ENCODE measurements at places on chromosomes 16 and 17. TPM values are rescaled to one million over a fixed set of nuclear protein-coding genes. Genes with fewer than 3 reads are reported as not detected.

- H3K4me3 ChIP-seq: no peak overlapping the region
- H3K36me3 ChIP-seq: no peaks in the 10 kb centered on the region
- no peak for DNase-seq
- H3K4me1 ChIP-seq: no peaks in the 10 kb centered on the region
These were observed 122.3 kb upstream of the CIBAR2 start for GRCh38 chr16:85234310-85235204.

Gene CD300A
- total RNA-seq: 43.7 TPM

GRCh38 chr17:40038882-40039513 is 15.2 kb downstream of the MED24 start:
- H3K36me3 ChIP-seq: peaks cover 7% of the 10 kb centered on the region
- no peaks in the 10 kb centered on the region for H3K27me3 ChIP-seq
- no peak overlapping the region for H3K27ac ChIP-seq
- DNase-seq: no peak
- H3K4me3 ChIP-seq: no peak overlapping the region

DNA sequence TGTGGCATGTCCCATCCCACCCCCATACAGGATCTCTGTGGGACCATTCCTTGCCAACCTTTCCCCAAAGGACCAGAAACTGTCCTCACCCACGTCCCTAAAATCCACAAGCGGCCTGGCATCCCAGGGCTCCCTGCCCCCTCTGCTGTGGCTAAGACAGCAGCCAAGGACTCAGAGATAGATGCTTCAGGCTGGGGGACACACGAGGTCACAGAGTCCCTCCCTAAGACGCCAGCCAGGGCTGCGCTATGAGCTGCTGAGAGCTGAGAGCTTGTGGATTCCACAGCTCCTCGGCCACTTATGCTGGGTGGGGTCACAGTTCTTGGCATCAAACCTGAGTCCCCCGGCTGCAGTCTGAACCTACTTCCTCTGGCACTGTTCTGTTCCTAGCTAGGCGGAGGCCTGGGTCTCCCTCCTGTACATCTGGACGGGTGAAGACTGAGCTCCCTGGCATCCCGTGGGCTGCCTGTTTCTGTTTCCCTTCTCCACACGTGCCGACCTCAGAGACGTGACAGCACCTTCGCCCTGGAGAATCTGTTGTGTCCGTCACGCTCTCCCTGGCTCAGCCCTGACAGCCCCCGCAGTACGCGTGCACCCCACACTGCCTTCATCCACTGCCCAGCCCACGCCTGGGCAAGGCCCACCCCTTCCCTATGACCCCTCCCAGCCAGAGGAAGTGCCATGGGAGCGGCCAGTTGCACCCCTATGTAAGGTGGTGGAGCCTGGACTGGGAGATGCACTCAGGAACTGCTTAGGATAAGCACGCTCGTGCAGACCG is 61.2 kb downstream of the ENGASE start:
- no peaks in the 10 kb centered on the region for H3K4me1 ChIP-seq
- H3K4me3 ChIP-seq: no peak overlapping the region
- no peak for DNase-seq
- no peaks in the 10 kb centered on the region for H3K36me3 ChIP-seq
- H3K27ac ChIP-seq: no peak overlapping the region

Gene EVI2B
- 16.3 TPM for total RNA-seq

GRCh38 chr17:31073411-31073810 is 21.4 kb upstream of the NF1 start:
- no peak for DNase-seq
- peaks cover 2% of the 10 kb centered on the region for H3K4me1 ChIP-seq
- H3K36me3 ChIP-seq: no peaks in the 10 kb centered on the region
- H3K4me3 ChIP-seq: no peak overlapping the region
- no peaks in the 10 kb centered on the region for H3K27me3 ChIP-seq
